H1 (cell line): ENCODE measurements at places on chromosomes 3 and 15. TPM values are rescaled to one million over a fixed set of nuclear protein-coding genes. Genes with fewer than 3 reads are reported as not detected.

- DNase-seq, result no peak
Observed at GRCh38 chr3:124557433-124558232, 172.6 kb upstream of the UMPS start.

- no peak for DNase-seq
Observed at GRCh38 chr15:55942332-55942731, 51.1 kb downstream of the NEDD4 start.

DNA sequence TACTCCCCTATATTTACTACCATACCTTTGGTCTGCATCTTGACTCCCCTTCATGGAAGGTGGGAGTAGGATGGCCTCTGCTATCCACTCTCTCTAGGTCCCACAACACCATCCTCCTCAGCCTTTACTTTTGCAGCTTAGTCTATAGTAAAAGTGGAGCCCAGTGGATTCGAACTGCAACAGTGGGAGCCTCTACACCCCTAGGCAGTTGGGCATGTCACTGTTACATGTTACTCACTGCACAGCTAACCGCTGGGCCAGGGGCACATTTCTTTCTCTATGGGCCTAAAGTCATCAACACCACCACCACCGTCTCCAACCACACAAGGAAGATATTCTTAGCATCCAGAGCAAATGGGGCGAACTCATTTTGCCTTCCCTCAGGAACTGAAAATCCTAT, 62.9 kb downstream of the KLF13 start:
- DNase-seq, result no peak

GRCh38 chr3:50982540-50983325, 308.0 kb downstream of the DOCK3 start:
- no peak for DNase-seq

DNA sequence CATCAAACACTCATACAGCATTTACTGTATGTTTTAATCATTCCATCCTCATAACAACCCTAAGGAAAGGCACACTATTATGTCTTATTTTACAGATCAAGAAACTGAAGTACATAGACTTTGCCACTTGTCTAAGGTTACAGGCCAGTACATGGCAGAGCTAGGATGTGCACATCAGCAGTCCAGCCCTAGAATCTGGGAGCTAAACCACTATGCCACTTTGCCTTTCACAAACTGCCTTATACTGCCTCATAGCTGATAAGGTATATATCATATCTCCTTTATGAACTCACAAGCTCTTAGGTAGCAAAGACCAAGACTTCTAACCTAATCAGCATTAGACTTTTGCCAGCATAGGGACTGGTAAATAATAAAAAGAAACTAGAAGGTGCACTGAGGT, 49.1 kb downstream of the MYO9A start:
- no peak for DNase-seq

- no peak for DNase-seq
Observed at GRCh38 chr15:93382200-93382820, 293.3 kb upstream of the RGMA start.

GRCh38 chr3:160739079-160739478, 17.0 kb upstream of the PPM1L start:
- no peak for DNase-seq

ZNF662 gene
- total RNA-seq, result not detected in 2 replicates
